ENCODE measurements at places on chromosomes 3 and 15. TPM values are rescaled to one million over a fixed set of nuclear protein-coding genes. Genes with fewer than 3 reads are reported as not detected.

GRCh38 chr3:73508330-73508954, 116.3 kb downstream of the PDZRN3 start:
- DNase-seq, result no peak

DNA sequence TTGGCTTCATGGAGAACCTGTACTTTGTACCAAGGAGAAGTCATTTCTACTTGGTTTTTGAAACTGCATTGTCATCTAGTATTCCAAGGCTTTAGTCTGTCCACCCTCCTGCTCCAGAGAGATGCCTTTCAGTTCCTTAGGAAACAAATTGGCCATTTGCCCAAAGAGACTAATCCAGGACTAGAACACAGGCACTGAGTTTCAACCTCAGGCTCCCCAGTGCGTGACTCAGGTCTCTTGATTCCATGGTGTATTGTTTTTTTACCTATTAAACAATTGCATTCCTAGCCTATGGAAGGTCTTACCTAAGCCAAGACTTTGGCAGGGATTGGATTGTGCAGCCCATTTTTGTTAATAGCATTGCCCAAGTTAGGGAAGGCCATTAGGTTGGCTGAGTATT, 214.8 kb upstream of the CTDSPL start:
- DNase-seq, result no peak

Gene GOLGA6L7
- not detected for total RNA-seq

Gene EPHB3
- 1.5 TPM for total RNA-seq

- no peak for DNase-seq
These were observed 646.1 kb downstream of the SQOR start for GRCh38 chr15:46280762-46281542.

DNA sequence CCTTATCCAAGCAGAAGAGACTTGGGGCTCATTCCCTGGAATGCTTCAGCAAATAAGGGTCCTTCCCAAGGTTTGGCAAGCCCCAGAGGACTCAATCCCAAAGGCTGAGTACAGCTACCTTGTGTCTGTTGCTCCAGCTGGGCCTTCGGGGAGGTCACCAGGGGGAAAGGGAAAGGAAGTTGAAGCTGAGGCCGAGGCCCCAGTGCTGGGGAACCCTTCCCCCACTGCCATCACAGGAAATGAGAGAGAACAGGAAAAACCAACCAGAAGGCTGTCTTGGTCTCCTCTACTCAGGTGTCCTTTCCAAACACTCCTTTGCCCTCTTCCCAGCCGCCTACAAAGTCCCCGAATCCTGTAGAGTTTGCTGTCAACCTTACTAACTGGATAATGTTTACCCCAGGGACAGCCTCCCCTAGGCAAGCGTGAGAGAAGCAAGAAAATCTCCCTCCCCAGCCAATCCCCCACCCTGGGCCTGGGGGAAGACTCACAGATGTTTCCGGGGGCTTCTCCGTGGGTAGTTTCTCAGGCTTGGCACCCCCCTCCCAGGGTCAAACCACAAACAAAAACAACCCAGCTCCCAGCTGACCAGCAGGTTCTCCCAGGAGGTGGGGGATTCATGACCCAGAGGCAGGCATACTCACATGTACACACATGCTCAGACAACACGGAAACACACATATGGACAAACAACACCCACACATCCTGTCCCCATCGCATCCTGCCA, 5.5 kb downstream of the CSRNP1 start:
- no peak for DNase-seq

Measured in kidney epithelial cell (primary cell).